CD4-positive, alpha-beta T cell treated with Interleukin-2 at 100 ng/mL for 4 hours (primary cell): ENCODE measurements at places on chromosomes 4 and X.

- no peak for DNase-seq
Measured at GRCh38 chrX:152907084-152907651, 9.3 kb downstream of the ZNF185 start.

DNA sequence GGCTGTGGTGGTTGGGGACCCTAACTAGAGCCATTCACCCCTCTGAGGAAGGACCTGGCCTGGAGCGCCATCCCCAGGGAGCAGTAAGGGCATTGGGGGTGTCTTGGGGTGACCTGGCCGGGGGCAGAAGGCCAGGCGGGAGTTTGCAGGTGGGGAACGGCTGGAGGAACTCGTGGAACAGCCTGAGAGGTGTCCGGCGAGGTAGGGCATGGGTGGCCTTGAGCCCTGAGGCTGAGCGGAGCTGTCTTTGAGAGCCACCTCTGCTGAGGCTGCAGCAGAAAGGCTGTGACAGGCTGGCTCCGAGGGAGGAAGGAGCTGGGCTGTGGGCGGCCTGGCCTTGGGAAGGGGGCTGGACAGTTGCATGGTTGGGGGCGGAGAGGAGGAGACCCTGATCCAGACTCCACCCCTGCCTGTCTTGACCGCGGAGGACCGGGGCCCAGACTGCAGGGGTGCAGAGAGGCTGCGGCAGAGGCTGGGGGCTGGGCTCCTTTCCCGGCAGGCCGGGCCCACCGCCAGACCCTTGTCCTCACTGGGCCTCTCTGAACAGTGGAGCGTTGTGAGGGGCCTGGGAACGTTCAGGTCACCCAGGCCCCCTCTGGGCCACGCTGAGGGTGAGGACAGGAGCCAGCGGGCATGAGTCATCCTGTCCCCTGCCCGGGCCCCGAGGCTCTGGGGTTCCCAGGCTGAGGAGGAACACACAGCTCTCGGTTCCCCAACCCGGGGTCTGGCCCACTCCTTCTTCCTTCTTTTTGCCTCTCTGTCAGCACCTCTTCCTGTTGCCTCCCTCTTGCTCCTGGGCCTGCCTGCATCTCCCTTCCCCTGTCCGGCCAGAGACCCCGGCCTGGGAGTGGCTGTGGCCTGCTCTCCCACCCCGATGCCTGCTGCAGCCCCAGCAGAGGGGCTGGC is 8.1 kb downstream of the SH3BP2 start:
- DNase-seq: no peak

GRCh38 chrX:19839770-19840254 is 47.6 kb downstream of the SH3KBP1 start:
- DNase-seq: peak; percentile 61

- DNase-seq: no peak
Measured at GRCh38 chrX:120274958-120275357, 24.3 kb downstream of the ZBTB33 start.

DNA sequence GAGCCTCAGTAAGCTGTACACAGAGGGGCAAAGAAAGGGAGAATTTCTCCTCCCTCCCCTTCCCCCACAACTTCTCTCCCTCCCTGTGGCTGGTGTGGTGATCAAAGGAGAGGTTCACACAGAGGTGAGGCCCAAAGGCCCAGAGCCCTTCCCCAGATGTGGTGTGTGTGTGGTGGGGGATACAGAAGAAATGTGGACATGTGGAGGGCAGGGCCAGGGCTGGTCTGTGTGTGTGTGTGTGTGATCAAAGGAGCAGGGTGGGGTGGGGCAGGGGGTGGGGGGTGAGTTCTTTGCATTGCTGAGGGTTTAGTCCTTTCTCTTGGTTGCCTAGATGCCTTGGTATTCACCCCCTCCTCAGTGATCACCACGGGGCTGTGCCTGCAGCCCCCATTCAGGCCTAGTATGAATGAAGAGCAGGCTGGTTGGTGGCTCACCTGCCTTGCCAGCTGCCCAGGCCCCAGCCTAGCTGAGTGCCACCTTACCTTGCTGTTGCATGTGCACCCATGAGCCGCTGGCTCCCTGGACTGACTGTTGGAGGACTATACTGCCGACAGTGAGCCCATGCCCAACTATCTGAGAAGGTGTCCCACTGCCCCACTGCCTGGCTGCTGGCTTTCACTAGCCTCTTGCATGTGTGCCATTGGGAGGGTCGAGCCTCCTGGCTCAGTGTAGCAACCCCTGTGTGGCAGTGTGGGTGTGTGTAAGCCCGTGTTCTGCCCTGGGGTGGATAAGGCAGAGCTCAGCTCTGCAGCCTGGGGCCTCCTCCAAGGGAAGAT is 101.9 kb downstream of the EFNB1 start:
- no peak for DNase-seq

- DNase-seq: no peak
Measured at GRCh38 chrX:78237127-78237526, 90.3 kb downstream of the CYSLTR1 start.

- DNase-seq: no peak
Measured at GRCh38 chr4:4950561-4951290, 68.5 kb downstream of the CYTL1 start.

GRCh38 chrX:99353412-99353811 is 1056.7 kb downstream of the PCDH19 start:
- DNase-seq: no peak

GRCh38 chr4:158016511-158016910 is 156.3 kb downstream of the GASK1B start:
- no peak for DNase-seq

GRCh38 chr4:176011529-176011928 is 54.1 kb upstream of the WDR17 start:
- no peak for DNase-seq

GRCh38 chrX:2463973-2464676 is 36.7 kb downstream of the DHRSX start:
- no peak for DNase-seq

DNA sequence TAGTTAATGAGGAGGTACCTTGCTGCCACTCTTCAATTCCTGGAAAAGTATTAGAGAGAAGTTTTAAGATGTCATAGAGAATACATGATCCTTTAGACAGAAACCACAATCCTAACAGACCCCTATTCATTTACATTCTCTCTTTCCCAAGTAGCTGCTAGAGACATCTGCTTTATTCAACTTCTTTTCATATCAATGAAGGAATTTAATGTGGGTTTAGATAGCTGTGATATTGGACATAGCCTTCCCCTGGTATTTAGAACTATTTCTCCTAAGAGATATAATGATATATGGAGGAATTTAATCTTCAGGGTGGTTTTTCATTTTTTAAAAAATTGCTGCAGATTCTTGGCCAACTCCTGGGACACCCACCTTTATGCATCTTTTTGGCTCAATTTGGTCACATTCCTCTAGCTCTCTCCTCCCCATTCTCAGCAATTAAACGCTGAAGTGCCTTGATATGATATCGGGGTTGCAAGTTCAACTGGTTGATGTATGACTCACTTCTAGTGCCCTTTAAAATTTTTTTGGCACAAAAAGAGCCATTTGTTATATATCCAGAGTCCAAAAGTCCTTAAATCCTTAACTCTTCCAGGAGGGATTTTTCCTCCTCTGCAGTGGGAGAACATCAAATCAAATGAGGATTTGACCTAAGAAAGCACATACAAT is 57.6 kb downstream of the DOCK11 start:
- DNase-seq: no peak

DNA sequence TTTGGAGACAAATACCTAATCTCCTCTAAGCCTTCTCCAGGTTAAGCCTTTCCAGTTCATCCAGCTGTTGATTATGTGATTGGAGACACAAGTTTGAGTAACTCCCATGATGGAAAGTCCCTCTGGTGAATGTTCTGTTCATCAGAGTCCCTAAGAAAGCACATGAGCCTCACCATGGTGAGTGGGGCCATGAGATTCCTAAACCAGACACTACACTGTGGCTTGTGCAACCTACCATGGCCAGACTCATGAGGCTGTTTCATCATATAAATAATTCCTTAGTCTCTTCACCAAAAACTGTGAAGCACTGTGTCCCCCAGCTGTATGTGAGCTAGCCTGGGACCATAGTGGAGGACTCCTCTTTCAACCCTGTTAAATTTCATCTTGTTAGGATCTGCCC is 14.4 kb downstream of the PKD2 start:
- DNase-seq: no peak

GRCh38 chr4:10007436-10007740 is 13.9 kb downstream of the SLC2A9 start:
- DNase-seq: no peak

DNA sequence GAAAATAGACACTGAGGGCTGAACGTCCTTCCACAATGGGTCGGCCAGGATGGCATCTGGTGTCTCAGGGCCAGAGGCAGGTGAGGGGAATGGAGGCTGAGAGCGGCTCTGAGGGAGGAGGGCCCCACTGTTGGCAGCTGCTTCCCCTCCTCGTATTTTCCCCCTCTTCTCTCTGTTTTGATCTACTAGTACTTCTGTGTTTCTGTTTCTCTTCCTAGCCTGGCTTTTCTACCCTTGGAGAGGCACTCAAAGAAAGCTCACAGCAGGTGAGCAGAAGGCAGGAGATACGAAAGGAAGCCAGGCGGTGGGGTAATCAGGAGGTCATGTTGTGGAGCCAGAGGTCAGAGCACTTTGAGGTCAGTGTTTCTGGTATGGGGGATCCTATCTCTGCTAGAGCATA is 151.8 kb upstream of the GATB start:
- no peak for DNase-seq

- no peak for DNase-seq
Measured at GRCh38 chrX:68754406-68754805, 74.4 kb upstream of the EFNB1 start.

DNA sequence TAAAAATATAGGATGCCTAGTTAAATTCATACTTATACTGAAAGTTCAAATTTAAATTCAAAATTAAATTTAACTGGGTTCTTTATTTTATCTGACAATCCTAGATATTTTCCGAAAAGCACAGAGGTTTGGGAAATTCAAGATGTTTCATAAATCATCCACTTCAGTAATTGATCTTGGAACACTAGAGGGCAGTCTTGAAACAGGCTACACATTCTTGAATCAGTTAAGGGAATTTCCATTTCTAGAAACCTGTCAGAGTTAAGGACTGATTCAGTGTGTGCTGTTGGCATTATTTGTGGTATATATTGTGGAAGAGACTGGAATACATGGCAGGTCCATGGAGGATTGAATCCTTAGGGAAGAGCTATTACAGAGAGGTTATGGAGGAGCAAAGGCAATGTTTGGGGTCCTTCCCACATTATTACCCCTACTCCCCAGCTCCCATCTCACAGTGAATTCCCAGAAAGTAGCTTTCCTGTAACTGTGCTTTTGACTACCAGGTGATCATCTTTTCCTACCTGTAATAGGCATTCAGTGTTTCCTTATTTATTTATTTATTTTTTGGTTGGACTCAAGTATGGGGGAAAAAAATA is 92.9 kb downstream of the EGF start:
- peak; percentile 70 for DNase-seq

GRCh38 chrX:13198762-13199064 is 121.1 kb downstream of the ATXN3L start:
- DNase-seq: no peak

GRCh38 chrX:1223242-1223600 is 10.8 kb upstream of the CRLF2 start:
- DNase-seq: no peak

GRCh38 chrX:47112316-47112954 is 32.1 kb downstream of the NDUFB11 start:
- DNase-seq: no peak

DNA sequence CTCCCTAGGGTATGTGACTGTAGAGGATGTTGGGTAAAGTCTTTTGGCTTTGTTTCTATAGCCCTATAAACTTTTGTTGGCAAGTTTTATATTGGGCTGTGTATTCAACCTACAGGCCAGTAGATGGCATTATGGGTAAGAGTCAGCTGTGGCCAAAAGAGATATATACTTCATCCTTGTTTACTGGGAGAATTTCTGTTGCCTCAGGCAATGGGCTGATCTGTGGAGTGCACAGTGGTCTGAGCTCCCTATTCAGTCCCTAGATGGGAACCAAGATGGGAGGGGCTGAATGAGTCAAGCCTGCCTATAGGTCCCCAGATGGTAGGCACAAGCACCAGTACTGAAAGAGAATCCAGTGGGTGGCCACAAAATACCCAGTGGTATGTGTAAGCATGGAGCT is 580.6 kb downstream of the EPHA5 start:
- no peak for DNase-seq

DNA sequence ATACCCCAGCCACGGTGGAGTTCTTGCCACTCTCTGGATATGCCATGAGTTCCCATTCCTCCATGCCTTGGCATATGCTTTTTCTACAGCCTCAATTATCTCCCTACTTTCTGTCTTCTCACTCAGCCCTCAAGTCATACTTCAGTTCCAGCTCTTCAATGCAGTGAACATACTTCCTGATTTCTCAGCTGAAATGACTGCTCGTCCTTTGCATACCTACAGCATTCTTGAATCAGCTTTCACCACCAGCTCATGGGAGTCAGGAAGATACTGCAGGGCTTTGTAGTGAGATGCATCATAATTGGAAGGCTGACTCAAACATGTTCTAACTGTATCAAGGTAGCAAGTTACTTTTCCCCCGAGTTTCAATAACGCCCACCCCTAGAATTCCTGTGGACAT is 118.4 kb downstream of the APBB2 start:
- no peak for DNase-seq
